ENCODE measurements at places on chromosomes 2 and 18.

GRCh38 chr18:70365361-70365760 lies 76.5 kb downstream of the SOCS6 start:
- DNase-seq: no peak

- DNase-seq: no peak
Measured at GRCh38 chr18:59957957-59958356, 58.2 kb downstream of the PMAIP1 start.

DNA sequence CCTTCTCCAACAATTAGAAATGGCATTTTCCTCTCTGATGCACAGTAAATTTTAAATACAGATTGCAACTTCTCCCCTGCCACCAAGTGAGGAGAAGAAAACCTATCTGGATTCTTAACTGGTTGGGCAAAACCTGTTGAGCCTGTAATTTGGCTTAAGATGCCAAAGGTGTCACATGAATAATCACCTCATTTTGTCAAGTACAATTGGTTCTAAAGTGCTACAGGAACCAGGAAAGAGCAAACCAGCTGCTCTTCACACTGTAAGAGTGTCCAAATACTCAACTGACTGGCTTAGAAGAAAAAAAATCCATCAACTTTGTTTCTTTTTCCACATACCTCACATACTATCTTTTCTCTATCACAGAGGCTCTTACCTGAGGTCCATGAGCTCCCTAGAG lies 35.4 kb downstream of the NPC1 start:
- DNase-seq: no peak

DNA sequence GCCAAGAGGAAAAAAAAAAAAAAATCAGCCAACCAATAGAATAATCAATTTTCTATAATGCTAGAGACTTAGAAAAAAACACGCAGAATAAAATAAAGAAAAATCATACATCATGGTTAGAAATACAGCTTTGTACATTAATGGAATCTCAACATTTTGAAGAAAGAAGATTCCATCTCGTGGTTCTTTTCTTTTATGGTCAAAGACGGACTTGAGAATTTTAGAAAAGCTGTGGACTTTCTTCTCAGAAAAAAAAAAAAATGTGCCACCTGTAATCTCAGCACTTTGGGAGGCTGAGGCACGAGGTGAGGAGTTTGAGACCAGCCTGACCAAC lies 41.8 kb upstream of the ATIC start:
- DNase-seq: no peak

DNA sequence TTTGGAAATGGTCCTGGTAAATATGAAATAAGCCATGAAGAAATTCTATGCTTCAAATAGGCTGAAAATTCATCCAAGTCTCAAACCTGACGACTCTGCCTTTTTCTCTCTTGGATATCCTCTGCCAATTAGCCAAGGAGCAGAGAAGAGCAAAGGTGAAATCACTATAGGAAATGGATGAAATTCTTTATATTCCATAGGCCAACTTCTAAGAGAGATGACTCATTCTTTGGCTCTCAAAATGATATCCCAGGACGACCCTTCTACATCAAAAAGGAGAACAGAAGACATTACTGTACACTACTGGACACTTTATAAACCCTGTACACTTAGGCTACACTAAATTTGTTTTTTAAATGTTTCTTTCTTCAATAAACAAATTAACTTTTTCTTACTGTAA lies 22.7 kb downstream of the PDE1A start:
- no peak for DNase-seq

DNA sequence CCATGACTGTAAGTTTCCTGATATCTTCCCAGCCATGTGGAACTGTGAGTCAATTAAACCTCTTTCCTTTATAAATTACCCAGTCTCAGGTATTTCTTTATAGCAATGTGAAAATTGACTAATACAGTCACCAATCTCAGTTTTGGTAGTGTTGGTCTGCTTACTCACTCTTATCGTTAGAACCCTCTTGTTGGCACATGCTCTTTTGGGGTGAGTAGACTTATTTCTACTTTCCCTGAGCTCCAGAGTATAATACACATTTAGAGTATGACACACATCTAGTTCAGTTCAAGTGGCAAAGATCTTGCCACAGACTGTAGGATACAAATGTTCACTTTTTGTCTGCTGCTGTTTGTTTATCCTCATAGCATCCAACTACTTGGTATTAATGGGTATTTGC lies 347.5 kb upstream of the CELF4 start:
- DNase-seq: no peak

DNA sequence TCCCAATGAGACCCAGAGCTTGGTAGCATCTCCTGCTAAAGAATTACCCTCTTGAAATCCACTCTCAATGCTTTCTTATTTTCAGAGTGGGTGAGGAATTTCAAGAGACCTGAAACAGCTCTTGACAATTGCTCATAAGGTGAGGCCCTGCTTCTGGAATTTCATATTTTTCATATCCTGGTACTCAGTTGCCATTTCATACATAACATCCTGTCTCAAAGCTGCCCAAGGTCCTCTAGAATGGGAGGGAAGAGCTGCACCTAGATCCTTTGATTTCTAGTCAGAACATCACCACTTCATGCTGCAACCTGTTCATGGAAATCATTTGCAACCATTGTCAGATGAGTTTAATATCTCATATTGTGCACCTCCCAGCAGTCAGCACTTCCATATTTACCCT lies 404.8 kb upstream of the GALNT5 start:
- DNase-seq: no peak
